ENCODE measurements at places on chromosomes 6 and 20.

DNA sequence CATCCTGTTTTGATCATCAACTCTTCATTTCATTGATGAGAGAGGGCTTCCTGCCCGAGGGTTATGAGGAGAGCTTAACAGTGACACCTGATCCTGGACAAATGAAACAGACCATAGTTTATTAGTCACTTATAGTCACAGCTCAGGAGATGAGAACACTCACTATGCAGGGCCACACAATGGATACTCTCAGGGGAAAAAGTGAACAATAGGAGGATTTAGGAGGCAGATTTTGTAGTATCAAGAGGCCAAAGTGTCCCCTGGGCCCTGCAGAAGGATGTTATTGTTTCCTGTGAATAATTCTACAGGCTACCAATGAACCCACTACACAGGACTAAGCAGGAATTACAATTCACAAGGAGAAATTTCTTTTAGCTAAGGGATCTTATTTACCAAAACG, 772.8 kb upstream of the MAN1A1 start:
- DNase-seq = no peak

- no peak for DNase-seq
These were observed 30.9 kb upstream of the TRIM39 start for GRCh38 chr6:30295837-30296236.

- DNase-seq = peak; percentile 24
These were observed 64.9 kb upstream of the ARHGAP18 start for GRCh38 chr6:129774697-129775447.

DNA sequence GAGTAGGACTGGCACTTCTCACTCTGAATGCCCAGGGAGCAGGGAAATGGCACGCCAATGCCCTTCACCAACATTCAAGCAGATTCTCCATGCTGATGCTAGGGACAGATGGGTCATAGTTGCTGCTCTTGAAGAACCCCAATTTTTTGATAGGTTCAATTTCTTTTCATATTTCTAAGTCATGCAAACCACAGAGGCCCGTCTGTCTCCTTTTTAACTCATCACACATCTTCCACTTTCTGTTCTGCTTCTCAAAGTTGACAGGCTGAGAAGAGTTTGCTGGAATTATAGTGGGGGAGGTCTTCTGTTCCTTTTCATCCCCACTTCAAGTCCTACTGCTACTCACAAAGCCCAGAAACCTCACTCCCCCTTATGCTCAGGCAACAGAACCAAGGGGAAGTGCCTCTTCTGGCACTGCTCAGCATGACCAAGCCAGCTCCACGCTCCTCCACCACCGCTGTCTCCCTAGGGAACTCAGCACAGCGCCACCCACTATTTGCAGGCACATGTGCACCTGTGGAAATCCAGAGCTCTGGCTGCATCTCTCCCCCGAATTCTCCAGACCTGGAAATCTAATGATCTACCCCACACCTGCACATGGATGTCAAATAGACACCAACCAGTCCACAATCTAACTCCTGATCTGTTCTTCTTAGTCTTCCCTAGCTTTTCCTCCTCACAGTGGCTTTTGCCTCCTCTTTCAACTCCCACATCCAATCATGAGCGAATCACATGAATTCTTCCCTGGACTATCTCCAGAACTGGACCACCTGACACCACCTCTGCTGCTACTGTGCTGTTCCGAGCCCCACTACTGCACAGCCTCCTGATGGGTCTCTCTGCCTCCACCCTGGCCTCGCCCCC, 10.7 kb downstream of the ZBTB24 start:
- no peak for DNase-seq

GRCh38 chr6:160519603-160520042, 144.5 kb downstream of the LPA start:
- DNase-seq = no peak
